ENCODE measurements at places on chromosomes 11 and 22.

DNA sequence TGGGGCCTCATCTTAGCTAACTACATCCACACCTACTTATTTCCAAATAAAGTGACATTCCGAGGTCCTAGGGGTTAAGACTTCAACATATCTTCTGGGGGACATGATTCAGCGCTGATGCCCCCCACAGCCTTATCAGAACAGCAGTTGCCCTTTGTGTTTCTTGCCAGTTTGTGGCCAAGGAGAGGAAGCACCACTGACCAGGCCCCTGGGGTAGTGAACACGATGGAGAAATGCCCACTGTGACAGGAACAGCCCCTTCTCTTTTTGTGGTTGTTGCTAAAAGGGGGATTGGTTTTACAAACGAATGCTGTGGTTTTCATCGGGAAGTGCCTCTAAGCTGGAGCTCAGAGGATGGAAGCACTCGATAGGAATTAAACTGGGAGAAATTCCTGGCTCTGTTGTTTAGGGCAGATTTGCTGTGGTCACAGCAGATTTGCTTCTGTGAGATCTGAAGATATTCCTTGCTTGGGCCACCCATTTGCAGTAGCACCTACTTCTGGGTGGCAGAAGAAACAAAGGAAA lies 88.8 kb downstream of the ABTB2 start:
- DNase-seq = no peak

DNA sequence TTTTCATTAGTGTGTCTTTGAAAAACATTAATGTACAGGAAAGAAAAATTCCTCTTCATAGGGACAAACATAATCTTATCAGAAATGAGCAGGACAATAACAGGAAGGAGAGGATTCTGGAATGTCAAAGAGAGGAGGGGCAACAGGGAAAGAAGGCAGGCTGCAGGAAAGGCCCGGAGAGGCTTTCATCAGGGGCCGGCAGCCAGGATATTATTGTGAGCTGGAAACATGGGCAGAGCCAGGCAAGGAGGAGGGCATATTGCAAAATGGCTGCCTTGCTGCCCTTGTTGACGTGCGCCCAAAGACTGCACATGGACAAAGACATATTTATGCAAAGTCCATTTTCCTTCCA lies 433.7 kb downstream of the ETS1 start:
- no peak for DNase-seq

- DNase-seq = no peak
Observed at GRCh38 chr22:20615533-20616450, 108.4 kb downstream of the MED15 start.

GRCh38 chr22:49203091-49203858 lies 624.4 kb downstream of the BRD1 start:
- DNase-seq = no peak

DNA sequence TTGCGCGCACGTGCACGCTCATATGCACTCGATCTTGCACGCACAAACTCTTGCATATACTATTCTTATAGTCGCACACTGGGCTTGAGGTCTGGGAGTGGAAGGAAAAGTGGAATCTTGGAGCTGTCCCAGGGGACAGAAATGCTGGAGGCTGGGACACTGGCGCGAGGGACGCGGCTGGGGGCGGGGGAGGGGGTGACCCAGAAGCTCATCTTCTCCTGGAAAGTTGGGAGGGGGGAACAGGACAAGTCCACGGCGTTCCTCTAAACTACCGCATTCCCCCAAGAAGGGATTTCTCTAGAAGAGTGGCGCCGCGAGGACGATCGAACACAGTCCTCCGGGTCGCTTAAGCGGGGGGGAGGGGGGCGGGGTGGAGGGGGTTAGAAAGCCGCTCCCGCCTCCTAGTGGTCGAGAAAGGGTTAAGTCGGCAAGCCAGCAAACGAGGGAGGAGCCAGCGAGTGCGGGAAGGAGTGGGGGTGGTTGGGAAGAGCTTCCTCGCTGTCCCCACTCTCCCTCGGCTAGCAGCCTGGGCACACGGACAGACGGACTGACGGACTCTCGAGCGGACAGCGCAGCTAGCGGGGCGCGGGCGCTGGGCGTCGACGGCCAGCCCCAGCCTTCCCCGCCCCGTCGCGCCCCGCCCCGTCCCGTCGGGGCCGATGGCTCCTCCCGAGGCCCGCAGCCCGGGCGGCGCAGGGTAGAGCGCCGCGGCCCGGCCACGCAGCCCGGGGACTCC lies at the start of gene RTN4RL2:
Gene RTN4RL2 (plus strand): TSS at position 507 of the 736 bp plus-strand sequence. CDS start 338 bp downstream, outside the sequence.
- no peak for DNase-seq

GRCh38 chr11:130369141-130369691 lies 54.5 kb upstream of the ZBTB44 start:
- no peak for DNase-seq

GRCh38 chr22:31084811-31085492 lies 3.8 kb downstream of the SMTN start:
- DNase-seq = peak; percentile 74

DNA sequence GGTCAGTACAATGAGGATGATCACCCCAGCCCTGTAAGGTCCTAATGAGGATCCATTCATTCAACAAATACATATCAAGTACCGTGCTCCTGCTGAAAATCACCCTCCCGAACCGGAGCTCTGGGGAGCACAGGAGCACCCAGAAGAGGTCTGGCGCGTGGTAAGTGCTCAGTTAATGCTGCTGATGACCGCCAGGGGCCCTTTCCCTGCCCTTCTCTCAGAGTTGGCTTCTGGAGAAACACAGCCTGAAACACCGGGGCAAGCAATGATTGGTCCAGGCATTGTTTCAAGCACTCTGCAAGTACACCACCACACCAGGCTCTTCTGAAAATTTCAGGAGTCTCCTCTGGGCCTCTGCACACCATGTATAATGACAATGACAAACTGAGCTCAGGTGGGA lies 3.8 kb upstream of the CCDC86 start:
- no peak for DNase-seq

- no peak for DNase-seq
Observed at GRCh38 chr11:25183411-25183810, 686.6 kb downstream of the LUZP2 start.

DNA sequence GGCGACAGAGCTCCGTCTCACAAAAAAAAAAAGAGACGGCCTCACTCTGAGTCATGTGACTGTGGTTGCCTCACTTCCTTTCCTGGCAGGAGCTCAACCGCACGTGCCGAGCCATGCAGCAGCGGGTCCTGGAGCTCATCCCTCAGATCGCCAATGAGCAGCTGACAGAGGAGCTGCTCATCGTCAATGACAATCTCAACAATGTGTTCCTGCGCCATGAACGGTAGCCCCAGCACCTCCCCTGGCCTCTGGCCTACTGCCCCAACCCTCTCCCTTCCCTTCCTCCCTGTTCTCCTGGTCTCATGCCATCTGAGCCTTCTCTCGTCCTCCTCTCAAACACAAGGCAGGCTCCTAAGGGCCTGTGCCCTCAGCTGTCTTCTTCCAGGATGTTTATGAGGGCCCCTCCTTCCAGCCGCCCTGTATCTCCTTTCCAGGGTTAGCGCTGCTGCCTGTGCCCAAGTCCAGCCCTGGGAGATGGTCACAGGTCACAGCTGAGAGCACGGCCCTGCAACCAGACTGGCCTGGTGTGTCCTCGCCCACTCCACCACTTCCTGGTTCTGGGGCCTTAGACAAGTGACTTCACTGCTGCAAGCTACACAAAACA lies 30.7 kb downstream of the TOM1 start:
- peak; percentile 25 for DNase-seq

- no peak for DNase-seq
Observed at GRCh38 chr11:107590460-107591377, at the start of gene ELMOD1. Gene ELMOD1 (plus strand): TSS chr11:107591147. CDS start chr11:107618190, 27,043 bp downstream.

GRCh38 chr22:41983513-41984405 lies 14.5 kb downstream of the SEPTIN3 start:
- no peak for DNase-seq

DNA sequence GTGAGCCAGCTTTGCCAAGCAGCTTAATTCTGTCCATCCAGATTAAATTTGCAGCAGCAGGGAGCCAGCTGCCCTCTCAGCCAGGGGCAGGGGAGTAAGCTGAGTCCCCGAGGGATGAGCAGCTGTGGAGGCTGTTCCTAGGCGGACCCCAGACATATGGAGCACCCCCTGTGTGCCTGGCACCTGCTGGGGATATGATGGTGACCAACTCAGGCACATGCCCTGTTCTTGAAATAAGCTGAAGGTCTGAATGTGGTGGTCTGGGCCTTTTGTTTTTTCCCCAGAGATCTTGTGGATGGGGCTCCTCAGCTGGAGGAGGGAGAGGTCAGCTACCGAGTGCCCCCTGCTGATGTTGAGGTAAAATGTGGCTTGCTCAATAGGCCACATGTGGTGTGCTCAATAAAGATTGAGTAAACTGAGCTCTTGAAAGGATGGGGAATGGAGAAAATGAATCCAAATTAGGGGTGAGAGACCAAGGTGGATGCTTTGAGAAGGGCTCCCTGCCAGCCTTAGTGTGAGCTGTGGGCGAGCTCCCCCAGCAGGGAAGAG lies 103.3 kb upstream of the NNMT start:
- DNase-seq = no peak

- DNase-seq = no peak
Observed at GRCh38 chr11:114816791-114817190, 138.5 kb downstream of the NXPE2 start.

- DNase-seq = no peak
Observed at GRCh38 chr22:26857169-26857568, 199.8 kb downstream of the MIAT start.

DNA sequence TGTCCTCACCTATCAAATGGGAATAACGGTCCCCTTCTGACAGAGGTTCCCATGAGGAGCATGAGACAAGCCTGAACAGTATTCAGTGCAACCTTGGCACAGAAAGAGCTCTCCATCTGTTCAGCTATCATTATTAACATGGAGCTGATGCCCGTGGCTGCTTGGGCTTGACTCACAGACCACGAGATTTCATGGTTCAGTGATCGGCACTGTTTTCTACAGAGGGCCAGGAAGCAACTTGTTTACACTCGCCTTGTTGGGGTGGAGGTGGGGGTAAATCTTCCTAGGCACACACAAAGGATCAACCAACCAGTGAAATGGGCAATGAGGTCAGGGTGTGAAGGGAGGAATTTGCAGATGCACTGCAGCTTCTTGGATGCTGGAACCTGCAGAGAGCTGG lies 88.2 kb downstream of the CWC15 start:
- DNase-seq = no peak

GRCh38 chr11:55773138-55773537 lies at the start of gene OR5D13:
Gene OR5D13 (plus strand): TSS chr11:55773438. CDS start chr11:55773438, 0 bp downstream.
- no peak for DNase-seq

GRCh38 chr22:28247667-28248363 lies 328.8 kb upstream of the PITPNB start:
- DNase-seq = no peak

- DNase-seq = no peak
Observed at GRCh38 chr11:110435780-110436717, 6.3 kb downstream of the FDX1 start.

- DNase-seq = no peak
Observed at GRCh38 chr11:133724116-133724515, 121.2 kb downstream of the SPATA19 start.

DNA sequence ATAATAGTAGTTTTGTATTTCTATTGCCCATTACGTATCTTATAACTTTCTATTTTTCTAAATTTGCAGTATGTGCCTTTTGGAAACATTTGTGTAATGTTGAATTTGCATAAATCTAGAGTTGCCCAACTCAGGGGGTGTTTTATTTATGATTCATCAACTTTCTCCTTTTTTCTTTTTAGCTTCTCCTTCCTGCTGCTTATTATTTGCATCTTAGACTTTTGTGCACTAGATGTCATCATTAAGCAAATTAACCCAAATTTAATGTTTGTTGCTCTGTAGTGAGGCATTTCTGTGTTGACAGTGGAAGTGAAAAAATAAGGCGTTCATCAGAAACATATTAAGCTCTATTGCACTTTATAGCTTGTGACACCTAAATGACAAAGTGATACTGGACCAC lies 56.2 kb upstream of the ZBED5 start:
- DNase-seq = no peak
